ENCODE measurements at places on chromosomes 3 and 15.

DNA sequence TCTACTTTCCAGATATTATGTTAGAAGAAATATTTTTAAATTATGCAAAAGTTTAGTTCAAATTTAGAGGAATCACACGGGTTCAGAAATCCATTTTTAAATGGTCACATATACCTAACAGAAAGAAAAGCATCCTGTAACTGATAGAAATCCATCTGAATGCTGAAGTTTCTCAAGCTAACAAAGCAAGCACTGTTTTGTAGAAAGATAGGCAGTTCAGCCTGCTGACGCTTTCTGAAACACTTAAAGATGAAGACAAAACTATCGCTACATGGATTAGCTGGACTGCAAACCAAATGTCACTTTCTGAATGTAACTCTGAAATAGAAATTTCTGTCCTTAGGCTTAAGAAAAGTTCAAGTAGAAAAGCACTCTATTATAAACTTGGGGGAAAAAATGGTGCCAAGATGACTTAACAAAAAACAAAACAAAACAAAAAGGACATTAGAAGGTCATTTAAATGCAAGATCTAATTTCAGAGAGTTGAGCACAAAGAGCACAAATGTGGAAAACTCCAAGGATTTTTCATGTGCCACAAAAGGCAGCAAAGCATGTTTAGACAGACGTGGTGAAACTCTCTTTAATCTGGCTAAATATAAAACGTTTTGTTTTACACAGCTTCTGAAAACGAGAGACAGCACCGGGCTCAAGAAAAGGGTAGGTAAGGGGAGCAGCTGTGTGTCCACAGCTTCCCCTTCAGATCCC lies 1.2 kb downstream of the PLOD2 start:
- DNase-seq, result no peak

DNA sequence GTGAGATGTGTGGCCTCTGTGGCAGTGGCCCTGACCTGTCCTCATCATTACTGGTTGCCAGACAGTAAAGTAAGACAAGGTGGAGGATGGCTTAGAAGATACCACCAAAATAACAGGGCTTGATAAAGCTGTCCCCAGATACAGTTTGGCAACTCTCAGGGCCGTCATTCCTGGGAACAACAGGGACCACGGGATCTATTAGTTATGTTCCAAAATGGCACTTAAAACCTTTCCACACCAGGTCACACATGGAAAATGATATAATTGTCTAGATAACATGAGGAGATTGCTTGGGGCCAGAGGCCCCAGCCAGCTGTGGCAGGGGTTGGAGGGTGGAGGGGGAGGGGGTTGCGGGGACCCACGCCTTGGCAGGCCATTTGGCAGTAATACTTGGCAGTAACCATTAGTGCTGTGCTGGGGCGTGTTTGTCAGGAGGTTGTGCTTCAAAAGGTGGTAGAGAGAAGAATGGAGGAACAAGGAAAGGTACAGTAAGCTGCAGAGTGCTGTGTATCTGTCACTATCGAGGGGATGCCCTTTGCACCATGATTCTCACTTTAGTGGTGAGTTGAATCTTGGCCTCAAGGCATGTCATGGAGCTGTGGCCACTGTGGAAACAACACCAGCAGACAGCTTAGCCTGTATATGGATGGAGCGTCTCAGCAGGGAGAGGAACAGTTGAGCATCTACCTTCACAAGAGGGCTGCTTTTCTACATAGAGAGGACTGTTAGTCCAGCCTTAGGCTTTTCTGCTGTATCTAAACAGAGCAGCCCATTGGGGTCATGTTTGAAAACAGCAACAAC lies 14.0 kb downstream of the PLCL2 start:
- no peak for DNase-seq

DNA sequence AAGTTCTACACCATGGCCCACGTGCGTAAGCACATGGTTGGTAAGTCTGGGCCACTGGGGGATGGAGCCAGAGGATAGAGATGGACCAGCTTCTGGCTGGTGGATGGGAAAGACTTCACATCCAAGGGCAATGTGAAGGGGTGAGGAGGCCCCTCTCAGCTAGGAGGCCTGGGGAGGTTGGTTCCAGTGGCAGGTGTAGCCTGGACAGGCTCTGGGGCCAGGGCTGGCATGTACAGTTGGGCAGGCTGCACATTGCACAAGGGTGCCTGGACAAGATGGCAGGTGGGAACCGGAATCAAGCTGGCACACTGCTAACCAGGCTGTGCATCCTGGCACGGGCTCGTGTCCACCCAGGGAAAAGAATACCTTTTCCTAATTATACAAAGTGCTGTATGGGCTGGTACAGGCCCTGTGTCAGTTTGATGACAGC lies 8.1 kb downstream of the ZBTB47 start:
- no peak for DNase-seq

DNA sequence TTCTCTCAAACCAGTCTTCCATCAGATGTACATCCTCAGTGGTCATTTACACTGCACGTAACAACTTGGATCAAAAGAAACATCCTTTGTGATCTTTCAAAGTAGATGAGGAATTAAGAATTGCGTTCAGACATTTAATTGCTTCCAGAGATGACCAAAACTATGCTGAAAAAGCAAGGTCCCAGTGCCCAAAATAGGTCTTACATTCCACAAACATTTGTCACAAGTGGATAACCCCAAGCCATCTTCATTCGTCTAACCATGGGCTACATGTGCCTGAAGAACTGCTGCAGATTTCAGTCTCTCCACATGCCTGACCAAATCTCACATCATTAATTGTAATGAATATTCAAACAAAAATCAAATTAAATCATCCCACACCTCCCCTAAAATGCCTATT lies 273.6 kb downstream of the SHOX2 start:
- no peak for DNase-seq

DNA sequence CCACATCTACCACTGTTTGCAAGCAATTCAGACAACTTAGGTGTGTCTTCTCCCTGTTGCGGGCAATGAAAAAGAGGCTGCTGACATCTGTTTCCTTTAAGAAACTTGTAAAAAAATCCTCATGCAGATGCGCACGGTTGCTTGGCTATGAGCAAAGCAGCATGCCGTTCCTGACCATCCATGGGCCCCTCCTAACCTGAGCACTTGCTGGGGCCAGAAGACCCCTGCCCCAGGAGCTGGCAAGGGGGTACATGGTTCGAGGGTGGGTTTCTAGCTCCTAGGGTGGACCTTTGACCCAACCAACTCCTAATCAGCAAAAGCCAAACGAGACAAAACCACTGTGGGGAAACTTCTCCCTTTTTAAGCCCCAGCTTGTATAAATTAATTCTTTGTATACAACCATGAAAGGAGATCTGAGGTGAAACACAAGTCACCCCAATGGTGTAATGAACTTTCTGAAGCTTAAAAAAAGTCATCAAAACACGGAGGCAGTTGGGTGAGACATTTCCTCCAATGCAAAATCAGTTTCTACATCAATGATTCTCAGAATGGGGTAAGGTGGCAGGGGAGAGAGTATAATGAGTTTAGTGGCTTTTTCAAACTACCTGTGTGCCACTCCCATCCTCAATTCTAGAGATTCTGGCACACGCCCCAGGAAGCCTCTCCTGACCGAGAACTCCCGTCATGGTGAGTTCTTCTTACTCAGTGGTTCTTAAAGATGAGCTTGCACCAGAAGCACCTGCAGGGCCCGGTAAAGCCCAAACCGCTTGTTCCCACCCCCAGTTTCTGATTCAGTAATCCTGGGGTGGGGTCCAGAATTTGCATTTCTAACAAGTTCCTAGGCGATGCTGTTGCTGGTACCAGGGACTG lies 44.1 kb downstream of the CPN2 start:
- no peak for DNase-seq

GRCh38 chr3:157166115-157166514 lies 6.2 kb upstream of the CCNL1 start:
- no peak for DNase-seq

GRCh38 chr15:85407421-85408269 lies 27.2 kb downstream of the AKAP13 start:
- DNase-seq, result no peak

DNA sequence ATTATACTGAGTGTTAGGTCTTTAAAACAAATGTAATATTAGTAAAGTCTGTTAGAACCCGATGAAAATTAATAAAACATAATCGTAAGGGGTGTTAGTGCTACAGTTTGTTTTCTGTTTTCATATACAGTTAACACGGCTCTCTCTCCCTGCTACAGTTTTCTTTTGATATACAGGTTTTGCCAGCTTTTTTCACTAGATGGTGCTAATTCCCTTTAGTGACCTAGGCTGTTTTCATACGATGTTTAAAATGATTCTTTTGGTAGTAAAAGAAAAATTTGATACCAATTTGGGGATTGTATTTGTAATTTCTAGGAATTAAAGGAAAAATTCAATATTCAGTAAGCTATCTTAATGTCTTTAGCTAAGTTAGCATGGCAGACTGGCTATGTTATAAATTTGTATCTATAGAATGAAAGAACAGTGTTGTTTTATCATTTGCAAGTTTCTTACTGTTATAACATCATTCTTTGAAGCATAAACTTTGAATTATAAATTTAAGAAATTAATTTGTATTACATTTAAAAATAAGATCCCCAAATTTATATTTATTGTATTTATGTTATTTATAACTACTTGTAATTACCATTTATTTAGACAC lies 11.5 kb downstream of the APH1B start:
- DNase-seq, result no peak

DNA sequence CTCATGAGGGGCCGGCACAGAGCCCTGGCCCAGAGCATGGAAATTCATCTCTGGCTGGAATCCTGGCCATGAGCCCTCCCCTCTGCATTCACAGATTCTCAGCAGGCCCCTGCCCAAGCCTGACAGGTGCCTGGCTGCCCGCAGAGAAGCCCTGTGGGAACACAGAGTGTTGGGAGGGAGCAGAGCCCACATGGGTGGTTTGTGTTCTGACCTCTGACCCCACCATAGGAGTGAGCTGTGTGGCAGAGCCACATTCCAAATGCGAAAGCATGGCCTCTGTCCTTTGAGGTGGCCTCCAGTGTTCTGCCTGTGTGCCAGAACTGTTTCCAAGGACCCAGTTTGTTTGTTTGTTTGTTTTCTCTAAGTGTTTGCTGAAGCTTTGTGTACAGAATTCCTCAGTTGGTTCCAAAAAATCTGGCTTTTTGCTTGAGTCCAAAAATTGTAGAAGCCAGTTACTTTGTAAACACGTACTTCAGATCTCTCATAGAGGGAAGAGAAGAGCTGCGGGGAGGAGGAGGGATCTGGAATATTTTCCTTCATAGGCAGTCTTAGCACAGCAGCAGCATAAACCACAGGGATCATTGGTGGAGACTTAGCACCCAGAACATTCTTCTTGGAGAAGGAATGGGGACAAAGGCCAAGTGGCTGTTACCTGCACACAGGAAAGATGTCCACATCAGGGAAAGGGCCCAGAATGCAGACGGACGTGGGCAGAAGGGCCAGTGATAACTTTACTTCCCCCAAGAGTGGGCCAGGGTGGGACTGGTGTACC lies 36.0 kb downstream of the GRAMD2A start:
- no peak for DNase-seq

DNA sequence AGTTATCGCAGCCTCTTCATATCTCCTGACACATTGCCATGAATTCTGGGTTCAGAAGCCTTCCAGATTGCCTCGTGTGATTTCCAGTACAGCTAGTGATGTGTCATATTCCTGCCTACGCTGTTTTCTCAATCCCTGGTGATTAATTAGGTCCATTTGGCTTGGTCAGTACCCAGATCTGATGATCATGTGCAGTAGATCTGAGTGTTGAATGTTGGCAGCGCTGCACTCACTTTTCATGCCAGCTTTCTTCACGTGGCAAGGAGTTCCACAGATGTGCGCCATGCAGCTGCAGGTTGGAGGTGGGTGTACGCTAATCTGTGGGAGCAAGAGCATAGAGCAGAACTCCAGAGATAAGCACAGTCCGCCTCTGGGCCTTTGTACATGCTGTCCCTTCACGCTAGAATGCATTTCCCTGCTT lies 86.9 kb upstream of the COL6A5 start:
- DNase-seq, result no peak

- no peak for DNase-seq
Observed at GRCh38 chr3:159273608-159274007, 471.8 kb downstream of the MFSD1 start.

DNA sequence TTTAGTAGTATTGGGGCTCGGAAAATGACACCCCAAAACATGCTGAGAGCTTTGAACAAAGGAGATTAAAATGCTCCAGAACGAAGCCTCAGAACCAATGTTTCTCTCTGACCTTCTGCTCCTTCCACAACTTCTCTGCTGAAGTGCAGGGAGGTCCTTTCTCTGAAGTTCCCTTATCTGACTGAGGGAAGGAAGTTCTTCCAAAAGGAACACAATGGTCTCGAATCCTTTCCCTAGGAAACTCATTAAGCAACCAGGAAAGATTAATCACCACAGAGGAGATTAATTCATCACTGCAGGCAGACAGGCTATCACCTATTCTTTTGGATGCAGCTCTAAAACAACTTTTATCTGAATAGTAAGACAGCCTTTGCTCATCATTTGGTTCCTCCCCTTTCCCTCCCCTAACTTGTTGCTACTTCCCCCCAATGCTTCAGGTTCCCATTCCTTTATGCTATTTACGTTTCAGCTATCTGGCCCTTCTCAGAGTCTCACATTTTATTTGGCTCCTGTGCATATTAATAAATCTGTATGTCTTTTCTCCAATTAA lies 18.2 kb upstream of the WDR49 start:
- DNase-seq, result no peak

DNA sequence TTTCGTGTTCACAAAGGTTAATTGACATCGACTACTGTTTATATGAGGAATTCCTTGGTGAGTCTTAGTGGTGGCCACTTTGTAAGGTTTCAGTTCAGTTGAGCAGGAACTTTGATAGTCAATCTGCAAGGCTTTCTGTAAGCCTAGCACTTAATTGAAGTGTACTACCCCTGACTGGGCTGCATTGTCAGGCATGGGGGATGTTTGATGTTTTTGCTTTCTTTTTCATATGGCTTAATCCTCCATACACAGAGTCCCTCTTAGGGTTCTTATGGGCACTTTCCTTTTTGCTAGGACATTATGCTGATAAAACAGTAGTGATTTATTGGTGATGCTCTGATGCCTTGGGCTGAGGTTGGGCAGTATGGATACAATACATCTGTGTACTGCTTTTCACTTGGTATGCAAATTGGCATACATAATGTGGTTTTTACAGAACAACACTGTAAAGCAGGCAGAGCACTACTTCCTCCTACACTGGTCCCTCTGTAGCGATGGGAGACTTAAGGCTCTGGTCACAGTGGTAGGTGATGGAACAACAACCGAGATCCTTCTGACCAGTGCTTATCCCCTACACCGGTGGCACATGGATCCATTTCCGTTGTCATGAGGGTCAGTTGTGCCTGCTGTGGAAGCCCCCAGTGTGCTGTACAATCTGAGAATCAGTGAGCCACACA lies 261.0 kb downstream of the MFSD1 start:
- no peak for DNase-seq

Data from effector memory CD8-positive, alpha-beta T cell (primary cell).